Left ventricle myocardium inferior (tissue), 1 donor: ENCODE measurements at places on chromosomes 7 and 10. TPM values are rescaled to one million over a fixed set of nuclear protein-coding genes. Genes with fewer than 3 reads are reported as not detected.

- H3K27ac ChIP-seq = no peak overlapping the region
- DNase-seq = no peak
- H3K27me3 ChIP-seq = no peaks in the 10 kb centered on the region
These were observed 43.7 kb upstream of the WASL start for GRCh38 chr7:123792547-123792946.

DNA sequence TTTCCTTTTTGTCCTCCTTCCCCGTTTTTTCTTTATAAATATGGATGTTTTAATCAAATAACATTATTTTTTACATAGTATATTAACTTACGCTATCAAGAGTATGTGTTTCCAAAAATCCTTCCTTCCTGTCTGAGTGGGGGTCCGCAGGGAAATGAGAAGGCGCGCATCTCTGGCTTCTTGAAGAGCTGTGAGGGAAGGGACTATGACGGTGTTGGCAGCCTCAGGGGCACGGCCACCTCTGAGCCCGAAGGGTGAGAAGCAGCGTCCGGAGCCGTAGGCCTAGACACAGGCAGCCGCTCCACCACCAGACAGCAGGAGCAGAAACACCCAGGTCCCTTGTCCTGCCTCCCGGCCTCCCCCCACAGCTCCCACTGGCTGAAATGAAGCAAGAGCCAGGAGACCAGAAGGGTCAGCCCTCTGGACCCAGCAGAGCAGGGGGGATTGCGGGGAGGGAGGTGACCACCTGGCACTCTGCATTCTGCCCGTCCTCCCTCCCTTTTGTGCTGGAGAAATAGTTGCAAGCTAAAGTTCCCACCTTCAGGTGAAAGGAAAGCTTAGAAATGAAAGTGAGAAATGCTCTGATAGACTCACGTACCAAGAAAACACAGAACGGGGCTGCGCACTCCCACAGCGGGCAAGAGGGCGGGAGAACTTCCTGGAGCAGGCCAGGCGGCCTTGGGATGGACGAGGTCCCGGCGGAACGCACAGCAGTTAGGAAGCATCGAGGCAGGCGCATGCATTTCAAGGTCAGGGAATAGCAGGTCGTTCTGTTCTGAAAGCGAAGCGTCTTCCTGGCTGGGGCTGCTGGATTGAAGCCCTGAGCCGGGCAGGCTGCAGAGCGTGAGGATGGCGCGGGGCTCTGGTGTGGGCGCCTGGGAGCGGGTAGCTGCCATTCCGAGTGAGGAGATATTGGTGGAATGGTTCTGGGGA, 105.5 kb downstream of the GALNT11 start:
- no peak for DNase-seq
- H3K27ac ChIP-seq = no peak overlapping the region
- H3K4me3 ChIP-seq = no peak overlapping the region

The BLNK gene
- 1.4 TPM for total RNA-seq

DNA sequence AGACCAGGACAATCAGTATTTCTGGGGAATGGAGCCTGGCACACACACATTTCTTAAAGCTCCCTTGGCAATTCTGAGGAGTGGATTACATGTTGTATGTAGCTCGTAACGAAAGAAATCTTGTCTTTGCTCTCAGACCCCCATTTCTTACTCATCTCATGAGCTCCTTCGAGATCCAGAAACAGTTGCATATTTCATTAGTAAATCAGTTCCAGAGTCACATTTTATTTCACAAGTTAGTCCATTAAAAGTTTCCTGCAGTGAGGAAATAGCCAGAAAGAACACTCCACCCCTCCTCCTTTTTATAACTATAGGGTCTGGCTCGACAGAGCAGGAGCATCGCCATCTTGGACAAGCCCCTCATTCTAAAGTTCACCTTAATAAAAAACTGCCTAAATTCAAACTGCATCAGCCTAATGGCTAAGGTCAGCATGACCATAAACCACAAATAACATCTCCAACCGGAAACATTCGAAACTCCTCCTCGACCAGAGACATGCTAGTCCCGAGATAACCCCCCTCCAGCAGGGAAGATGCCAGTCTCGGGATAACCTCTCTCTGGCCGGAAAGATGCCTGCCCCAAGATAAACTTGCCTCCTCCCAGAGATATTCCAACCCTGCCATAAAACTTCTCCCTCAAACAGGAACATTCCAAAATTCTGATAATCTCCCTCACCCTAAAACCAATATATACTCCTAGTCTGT, 7.4 kb downstream of the EGFR start:
- no peaks in the 10 kb centered on the region for H3K27me3 ChIP-seq
- H3K27ac ChIP-seq = peak overlapping the region; percentile 49
- DNase-seq = no peak
- no peaks in the 10 kb centered on the region for H3K36me3 ChIP-seq

GRCh38 chr10:47364366-47364765, 16.2 kb downstream of the RBP3 start:
- no peak overlapping the region for H3K27ac ChIP-seq
- peaks cover 10% of the 10 kb centered on the region for H3K4me1 ChIP-seq

DNA sequence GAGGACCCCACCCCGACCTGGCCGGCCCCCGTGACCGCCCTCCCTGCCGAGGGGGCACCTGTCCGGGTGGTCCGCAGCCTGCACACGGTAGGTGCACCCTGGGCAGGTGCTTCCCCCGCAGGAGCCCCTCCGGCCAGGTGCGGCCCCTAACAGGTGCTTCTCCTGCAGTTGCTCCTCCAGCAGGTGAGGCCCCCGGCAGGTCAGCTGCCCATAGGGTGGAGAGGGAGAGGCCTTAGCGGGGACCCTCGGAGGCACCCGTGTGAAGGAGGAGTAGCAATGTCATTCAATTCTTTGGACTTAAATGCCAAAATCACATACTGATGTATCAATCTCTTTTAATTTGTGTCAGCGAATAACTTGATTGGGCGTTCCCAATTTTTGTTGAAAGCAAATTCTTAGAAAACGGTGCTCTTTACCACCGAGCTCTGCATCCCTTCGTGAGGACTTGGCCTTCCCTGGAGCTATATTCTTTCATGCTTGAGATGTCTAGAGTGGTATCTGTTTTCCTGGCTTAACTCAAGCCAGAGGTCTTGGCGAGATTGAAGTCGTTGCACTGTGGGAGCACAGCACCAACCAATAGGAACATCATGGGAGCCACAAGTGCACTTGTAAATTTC, 738 bp upstream of the NCAPG2 start:
- H3K4me1 ChIP-seq = peaks cover 23% of the 10 kb centered on the region
- H3K4me3 ChIP-seq = peak overlapping the region; percentile 85

- no peak overlapping the region for H3K27ac ChIP-seq
- H3K36me3 ChIP-seq = no peaks in the 10 kb centered on the region
These were observed 11.1 kb upstream of the CALML5 start for GRCh38 chr10:5510281-5511072.

The ZEB1 gene
- total RNA-seq = 85.4 TPM

The TFPI2 gene
- 1.5 TPM for total RNA-seq

DNA sequence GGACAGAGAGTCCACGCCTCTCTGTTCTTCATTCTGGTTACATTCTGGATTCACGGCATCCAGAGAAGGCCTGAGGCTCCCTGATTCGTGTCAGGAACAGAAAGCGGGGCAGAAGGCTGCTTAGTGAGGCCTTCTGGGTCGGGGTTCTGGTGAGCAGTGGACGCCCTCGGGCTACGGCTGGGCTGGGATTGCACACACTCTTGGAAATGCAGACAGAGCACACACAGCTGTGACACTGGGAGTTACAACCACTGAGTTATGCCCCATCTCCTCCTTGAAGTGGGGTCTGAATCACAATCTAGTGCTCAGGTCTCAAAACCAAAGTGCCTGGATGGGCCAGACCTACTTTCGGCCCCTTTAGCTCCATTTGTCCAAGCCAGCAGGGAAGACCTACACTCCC, 156.9 kb upstream of the GDF10 start:
- no peaks in the 10 kb centered on the region for H3K4me1 ChIP-seq
- DNase-seq = no peak
- no peak overlapping the region for H3K4me3 ChIP-seq
- H3K27ac ChIP-seq = no peak overlapping the region
- H3K27me3 ChIP-seq = peaks cover 24% of the 10 kb centered on the region

- DNase-seq = no peak
- H3K36me3 ChIP-seq = peaks cover 11% of the 10 kb centered on the region
- H3K4me1 ChIP-seq = no peaks in the 10 kb centered on the region
- no peak overlapping the region for H3K4me3 ChIP-seq
- H3K27ac ChIP-seq = no peak overlapping the region
These were observed 153.4 kb downstream of the MLLT10 start for GRCh38 chr10:21687266-21688008.

GRCh38 chr7:4167385-4167910, 514.6 kb upstream of the FOXK1 start:
- no peak overlapping the region for H3K4me3 ChIP-seq
- H3K27me3 ChIP-seq = no peaks in the 10 kb centered on the region
- H3K27ac ChIP-seq = no peak overlapping the region
- DNase-seq = no peak
- H3K36me3 ChIP-seq = no peaks in the 10 kb centered on the region

The GPR15LG gene
- not detected for total RNA-seq

GRCh38 chr10:53079283-53079682, 306.7 kb upstream of the MBL2 start:
- H3K27ac ChIP-seq = no peak overlapping the region
- no peaks in the 10 kb centered on the region for H3K4me1 ChIP-seq
- no peak for DNase-seq
- H3K4me3 ChIP-seq = no peak overlapping the region
- no peaks in the 10 kb centered on the region for H3K36me3 ChIP-seq
- no peaks in the 10 kb centered on the region for H3K27me3 ChIP-seq

The PSMC2 gene
- total RNA-seq = 111 TPM

GRCh38 chr7:89975577-89975976, 178.7 kb upstream of the STEAP1 start:
- no peak for DNase-seq
- H3K4me3 ChIP-seq = no peak overlapping the region
- no peaks in the 10 kb centered on the region for H3K36me3 ChIP-seq
- no peak overlapping the region for H3K27ac ChIP-seq
- no peaks in the 10 kb centered on the region for H3K27me3 ChIP-seq

DNA sequence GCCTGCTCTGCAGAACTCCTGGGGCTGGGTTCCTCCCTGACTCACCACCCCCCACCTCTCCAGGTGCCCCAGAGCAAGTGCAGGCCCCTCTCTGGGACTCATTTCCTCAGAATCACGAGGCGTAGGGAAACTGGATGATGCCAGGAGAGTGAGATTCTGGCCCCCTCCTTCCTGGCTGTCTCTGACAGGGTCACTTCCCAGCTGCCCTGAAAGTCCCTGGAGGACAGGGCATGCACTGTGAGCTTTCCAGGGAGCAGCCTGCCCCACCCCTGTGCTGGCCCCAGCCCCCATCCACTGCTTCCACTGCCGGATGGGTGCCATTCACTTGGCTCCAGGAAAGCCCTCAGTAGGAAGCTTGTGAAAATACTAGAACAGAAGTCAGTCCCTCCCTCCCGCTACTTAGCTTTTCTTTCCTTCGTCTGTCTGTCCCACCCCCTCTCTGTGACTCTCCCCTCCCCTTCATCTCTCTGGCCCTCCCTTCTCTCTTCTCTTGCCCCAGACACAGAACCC, 10.4 kb downstream of the TACR2 start:
- DNase-seq = peak; percentile 72
- peaks cover 12% of the 10 kb centered on the region for H3K36me3 ChIP-seq
- H3K27ac ChIP-seq = peak overlapping the region; percentile 92
- H3K4me3 ChIP-seq = peak overlapping the region; percentile 62
- H3K4me1 ChIP-seq = peaks cover 70% of the 10 kb centered on the region

DNA sequence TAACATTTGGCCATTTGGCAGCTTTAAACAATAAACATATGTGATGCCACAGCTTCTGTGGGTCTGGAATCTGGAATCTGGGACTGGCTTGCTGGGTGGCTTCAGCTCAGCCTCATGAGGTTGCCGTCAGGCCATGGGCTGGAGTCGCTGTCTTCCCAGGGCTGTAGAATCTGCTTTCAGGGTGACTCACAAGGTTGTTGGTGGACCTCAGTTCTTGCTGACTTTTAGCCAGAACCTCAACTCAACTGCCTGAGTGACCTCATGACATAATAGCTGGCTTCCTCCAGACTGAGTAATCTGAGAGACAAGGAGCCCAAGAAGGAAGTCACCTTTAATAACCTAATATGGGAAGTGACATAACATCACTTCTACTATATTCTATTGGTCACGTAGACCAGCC, 44.6 kb upstream of the TSPAN13 start:
- H3K27me3 ChIP-seq = no peaks in the 10 kb centered on the region
- no peak for DNase-seq
- no peak overlapping the region for H3K4me3 ChIP-seq
- H3K36me3 ChIP-seq = peaks cover 44% of the 10 kb centered on the region
- no peaks in the 10 kb centered on the region for H3K4me1 ChIP-seq

The PON1 gene
- not detected for total RNA-seq

- no peak overlapping the region for H3K4me3 ChIP-seq
- H3K36me3 ChIP-seq = peaks cover 10% of the 10 kb centered on the region
- peaks cover 17% of the 10 kb centered on the region for H3K4me1 ChIP-seq
- no peak for DNase-seq
These were observed 117.0 kb downstream of the ADCY1 start for GRCh38 chr7:45691155-45691656.

- no peaks in the 10 kb centered on the region for H3K36me3 ChIP-seq
- H3K27ac ChIP-seq = no peak overlapping the region
- no peak for DNase-seq
- no peaks in the 10 kb centered on the region for H3K4me1 ChIP-seq
- no peaks in the 10 kb centered on the region for H3K27me3 ChIP-seq
- H3K4me3 ChIP-seq = no peak overlapping the region
These were observed 14.2 kb downstream of the ENTPD7 start for GRCh38 chr10:99673492-99673891.

DNA sequence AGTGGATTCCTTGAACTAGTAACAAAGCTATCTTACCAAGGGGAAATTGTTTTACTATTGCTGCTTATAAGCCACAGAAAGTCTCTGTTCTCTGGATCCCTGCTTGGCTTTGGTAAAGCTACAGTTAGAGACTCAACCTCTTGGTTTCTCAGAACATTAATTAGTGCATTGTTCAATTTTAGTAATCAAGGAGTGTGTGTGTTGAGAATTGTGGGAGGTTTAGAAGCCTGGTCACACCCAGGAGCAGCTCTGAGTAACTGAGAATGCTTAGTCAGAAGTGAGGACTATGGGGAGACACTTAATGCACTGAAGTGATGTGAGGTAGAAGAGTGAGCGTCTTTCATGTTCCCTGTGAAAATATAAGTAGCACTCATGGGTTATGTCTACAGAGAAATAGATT, 8.2 kb upstream of the ACTA2 start:
- H3K27me3 ChIP-seq = no peaks in the 10 kb centered on the region
- no peak overlapping the region for H3K4me3 ChIP-seq
- DNase-seq = no peak
